ENCODE measurements at places on chromosomes 3 and 15. TPM values are rescaled to one million over a fixed set of nuclear protein-coding genes. Genes with fewer than 3 reads are reported as not detected.

DNA sequence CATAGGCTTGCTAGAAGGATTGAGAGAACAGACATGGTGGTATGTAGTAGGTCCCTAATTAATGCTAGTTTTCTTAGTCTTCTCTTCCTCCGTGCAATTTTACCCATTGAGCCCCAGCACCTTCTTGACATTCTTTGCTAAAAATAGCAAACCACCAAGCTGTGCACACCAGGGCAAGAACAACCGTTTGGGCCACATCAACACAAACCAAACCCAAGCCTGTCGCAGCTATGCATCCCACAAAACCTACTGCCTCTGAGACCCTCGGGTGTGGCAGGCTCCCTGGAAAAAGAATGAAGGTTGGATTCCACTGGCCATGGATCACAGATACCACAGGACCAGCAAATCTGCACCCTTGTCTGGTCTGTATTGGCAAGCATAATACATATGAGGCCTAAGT, 27.1 kb downstream of the HEG1 start:
- no peak for DNase-seq

DNA sequence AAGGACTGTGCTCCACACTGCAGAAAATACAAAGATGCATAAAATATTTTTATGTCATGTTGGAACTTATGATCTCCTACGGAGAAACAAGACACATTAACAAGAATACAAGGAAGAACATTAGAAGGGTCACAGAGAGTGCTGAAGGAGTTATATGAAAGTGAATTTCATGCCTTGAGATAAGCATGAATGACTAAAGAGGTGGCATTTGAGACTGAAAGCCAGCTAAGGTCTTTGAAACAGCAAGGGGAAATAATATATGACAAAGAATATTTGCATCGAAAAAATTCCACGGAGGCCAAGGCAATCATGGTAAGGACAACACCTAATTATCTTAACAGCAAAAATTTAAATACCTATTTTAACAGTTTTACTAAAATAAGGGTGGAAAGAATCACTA, 12.5 kb downstream of the GSK3B start:
- DNase-seq = no peak

GRCh38 chr3:67497746-67498145, 156.7 kb downstream of the SUCLG2 start:
- DNase-seq = no peak

DNA sequence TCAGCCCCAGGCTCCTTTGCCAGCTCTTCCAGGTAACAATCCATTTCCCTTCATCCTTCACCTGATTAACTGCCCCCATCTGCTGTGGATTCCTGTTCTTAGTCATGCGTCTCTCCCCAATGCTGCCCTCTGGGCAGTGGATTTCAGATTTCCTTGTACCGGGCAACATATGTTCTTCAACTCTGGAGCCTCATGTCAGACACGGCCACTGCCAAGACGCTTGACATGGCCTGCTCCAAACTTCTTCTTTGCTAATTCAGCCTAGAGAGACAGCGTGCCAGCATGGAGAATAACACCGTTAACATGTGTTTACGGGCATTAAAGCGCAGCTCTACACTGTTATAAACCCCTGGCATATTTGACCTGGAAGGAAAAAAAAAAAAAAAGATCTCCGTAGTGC, 1035.1 kb upstream of the NR2F2 start:
- no peak for DNase-seq

GRCh38 chr15:93932164-93932776, 299.1 kb upstream of the MCTP2 start:
- DNase-seq = no peak

DNA sequence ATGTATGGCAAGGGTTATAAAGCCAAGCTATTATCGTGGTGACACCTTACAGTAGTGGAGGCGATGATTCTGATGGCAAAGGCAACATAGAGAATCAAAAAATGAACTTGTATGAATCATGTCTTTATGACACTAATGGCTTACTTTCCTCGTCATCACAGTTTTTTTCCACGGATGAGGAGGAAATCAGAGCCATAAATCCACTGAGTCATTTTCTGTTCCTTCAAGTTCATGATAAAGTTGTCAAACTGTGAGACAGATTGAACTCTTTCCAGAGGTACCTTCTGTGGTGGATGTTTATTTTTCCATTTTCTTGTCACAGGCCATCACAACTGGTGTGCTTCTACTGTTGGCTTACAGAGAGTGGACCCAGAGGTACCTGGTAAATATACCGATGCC, 8.5 kb downstream of the TMEM212 start:
- DNase-seq = no peak

GRCh38 chr15:38826880-38827279, 262.3 kb upstream of the RASGRP1 start:
- DNase-seq = no peak

- DNase-seq = no peak
Observed at GRCh38 chr3:51700403-51700802, 6.5 kb upstream of the GRM2 start.

- no peak for DNase-seq
Observed at GRCh38 chr3:4394048-4394447, 73.0 kb downstream of the SUMF1 start.

DNA sequence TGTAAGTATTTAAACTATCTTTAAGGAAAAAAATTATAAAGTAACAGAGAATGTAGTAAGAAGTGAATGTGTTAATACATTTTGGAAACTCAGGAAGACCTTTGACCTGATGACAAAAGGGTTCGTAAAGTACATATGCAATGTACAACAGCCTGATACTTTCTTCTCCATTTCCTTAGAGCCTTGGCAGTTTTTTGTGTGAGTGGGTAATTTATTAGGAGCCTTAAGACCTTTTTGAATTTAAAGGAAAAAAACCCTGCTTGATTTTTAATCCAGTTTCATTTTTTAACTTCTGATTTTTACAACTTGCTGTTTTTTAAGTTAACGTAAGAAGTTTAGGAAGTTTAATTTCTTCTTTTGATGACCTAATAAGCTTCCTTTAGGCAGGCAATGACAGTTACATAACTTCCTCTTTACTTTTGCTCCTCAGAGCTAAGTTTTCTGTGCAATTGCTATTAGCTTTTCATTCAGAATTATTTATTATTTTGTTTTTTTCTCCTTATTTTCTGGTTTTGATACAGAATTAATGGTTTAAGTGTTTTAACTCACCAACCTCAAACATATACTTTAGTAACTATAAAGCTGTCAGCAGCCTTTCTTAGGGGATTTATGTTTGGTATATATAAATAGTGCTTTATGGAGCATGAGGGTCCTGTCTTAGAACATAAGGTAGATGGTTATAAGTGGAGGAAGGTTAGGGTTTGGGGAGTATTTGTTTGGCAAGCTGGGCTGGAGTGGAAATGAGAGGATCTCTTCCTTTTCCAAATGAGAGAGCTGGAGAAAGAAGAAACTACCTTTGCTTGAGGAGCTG, 35.2 kb downstream of the ARMC8 start:
- no peak for DNase-seq

DNA sequence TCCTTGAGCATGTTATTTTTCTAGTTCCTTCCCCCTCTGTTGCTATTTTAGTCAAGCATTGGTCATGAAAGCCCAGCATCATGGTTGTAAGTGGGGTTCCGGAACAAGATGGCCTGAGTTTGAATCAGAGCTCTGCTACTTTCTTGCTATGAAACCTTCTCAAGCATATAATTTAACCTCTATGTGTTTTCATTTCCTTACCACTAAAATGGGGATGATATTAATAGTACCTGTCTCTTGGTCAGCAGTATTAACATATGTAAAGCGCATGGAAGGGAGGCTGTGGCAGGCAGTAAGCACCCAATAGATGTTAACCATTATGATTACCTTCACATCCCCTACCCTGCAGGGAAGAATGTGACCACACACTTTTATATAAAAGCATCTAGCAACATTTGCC, 14.3 kb upstream of the SPRED1 start:
- DNase-seq = no peak

GRCh38 chr15:67383899-67384298, 129.3 kb downstream of the IQCH start:
- DNase-seq = no peak

DNA sequence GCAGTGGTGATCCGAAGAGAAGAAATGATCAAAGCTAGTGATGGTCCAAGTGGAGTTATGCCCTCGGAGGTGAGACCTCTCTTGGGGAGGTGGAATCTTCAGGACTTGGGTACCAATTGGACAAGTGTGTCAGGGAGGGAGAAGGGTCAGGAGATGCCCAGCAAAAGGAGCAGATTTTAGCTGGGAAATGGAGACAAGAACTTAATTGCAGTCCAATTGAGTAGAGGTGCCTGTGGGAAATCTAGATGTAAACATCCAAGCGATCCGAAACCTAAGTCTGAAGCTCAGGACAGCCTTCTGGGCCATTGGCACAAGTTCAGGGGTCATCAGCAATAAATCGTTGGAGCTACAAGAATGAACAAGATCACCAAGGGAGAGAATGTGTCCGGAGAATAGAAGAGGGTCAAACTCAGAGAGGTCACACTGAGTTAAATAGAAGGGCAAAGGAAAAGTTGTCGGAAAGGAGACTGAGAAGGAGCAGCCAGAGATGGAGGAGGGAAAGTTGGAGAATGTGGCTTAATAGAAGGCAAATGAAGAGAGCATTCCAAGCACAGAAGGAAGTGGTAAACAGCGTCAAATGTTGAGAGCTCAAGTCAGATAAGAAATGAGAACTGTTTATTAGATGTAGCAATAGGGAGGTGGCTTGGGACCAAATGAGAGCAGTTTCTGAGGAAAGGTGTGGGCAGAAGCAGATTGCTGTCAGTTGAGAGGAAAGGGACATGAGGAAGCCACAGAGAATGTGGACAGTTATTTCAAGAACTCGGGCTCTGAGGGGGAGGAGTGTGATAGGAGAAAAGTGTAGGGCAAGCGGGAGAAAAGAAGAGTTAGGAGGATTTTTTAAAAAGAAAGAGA, 64.2 kb upstream of the FNDC3B start:
- no peak for DNase-seq

DNA sequence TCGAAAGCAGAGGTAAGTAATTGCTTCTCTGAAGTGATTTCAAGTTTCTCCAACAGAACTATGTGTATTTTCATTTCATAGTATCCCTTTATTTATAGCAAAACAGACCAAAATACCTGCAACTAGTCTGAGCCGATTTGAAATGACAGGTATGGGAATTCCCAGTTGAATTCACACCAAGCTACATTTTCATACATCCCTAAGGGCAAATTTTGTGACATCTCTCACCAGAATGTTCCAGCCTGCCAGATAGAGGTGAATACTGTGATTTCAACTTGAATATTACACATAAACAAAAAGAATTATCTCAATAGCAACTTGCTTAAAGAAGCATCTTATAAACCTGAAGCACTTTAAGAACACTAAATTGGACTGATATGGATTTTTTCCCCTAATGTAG, 235.7 kb downstream of the SLC9A9 start:
- no peak for DNase-seq

GRCh38 chr3:67076607-67077006, 78.5 kb downstream of the KBTBD8 start:
- DNase-seq = no peak

GRCh38 chr3:73781541-73781940, 156.8 kb upstream of the PDZRN3 start:
- DNase-seq = peak; percentile 6

- peak; percentile 48 for DNase-seq
Observed at GRCh38 chr15:74799856-74800558, 12.6 kb upstream of the LMAN1L start.

DNA sequence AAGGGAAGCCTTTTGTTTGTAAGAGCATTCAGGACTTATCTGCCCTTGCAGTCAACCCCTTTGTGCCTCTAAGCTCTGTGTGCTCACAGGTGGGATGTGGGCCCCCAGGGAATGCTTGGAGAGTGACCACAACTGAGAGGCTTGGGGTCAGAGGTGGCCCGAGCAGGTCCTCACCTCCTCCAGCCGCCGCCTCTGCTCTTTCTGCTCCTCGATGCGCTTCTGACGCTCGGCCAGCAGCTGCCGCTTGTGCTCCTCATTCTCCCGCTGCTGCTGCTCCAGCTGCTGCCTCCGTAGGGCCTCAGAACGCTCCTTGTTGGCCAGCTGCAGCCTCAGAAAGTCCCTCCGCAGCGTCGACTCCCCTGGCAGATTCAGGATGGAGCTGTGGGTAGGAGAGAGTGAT, 130.8 kb upstream of the SLC2A2 start:
- DNase-seq = peak; percentile 77

DNA sequence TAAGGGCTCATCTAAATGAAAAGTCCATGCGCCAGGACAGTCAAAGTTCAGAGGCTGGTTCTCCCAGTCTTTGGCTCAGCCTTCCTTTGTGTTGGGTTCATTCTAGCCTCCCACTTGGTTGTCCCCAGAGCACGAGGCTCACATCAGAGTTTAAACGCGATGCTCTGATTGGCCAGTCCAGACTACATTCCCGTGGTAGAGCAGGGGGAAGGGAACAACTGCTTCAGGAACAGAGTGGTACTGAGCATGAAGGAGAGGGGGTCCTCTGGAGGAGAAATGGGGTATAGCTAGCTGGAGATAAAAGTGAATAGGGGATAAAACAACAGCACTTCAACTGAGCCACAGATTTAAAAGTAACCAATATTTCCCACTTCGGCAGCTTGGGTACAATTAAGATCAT, 32.2 kb downstream of the ANAPC13 start:
- no peak for DNase-seq

GRCh38 chr15:100261302-100262240, 80.2 kb downstream of the ADAMTS17 start:
- no peak for DNase-seq

- peak; percentile 73 for DNase-seq
Observed at GRCh38 chr3:52053307-52054304, 2.8 kb downstream of the DUSP7 start.

GRCh38 chr3:17678116-17678741, 64.2 kb downstream of the TBC1D5 start:
- DNase-seq = no peak

GRCh38 chr15:39491886-39492490, 88.9 kb upstream of the THBS1 start:
- DNase-seq = no peak

DNA sequence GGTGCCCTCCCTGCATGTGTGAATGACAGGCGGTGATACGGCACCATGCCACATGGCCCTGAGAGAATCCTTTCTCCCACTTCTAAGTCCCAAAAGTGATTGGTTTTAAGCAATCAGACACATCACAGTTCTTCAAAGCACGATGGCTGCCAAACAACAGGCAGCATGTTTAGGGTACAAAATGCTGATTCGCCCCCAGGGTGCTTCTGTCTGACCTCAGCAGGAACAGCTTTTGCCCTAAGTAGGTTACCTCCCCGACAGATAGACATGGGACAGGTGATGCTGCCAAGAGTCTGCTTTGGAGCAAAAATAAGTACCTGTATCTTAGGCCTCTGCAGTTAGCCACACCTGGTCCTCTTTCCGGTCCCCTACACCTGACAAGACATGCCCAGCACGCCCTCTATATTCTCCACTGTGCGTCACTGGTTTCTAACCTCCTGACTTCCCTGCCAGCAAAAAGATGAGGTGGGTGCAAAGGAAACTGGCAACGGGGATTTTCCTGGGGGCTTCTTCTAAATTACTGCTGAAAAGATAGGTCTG, 549.8 kb downstream of the FOXP1 start:
- DNase-seq = no peak

- DNase-seq = no peak
Observed at GRCh38 chr3:160613661-160614060, 48.3 kb upstream of the KPNA4 start.

SH2D7 gene
- total RNA-seq = not detected

PLCB2 gene
- 11.8 TPM for total RNA-seq

APOD gene
- total RNA-seq = 292 TPM

GOLGA8T gene
- total RNA-seq = not detected

RAF1 gene
- total RNA-seq = 96.7 TPM

WNT7A gene
- total RNA-seq = 9.2 TPM

AGTR1 gene
- 0.24 TPM for total RNA-seq

INKA1 gene
- 5.8 TPM for total RNA-seq

EPHA3 gene
- total RNA-seq = 13.0 TPM

SOX2 gene
- 79.3 TPM for total RNA-seq

ANKUB1 gene
- not detected for total RNA-seq

All from dorsolateral prefrontal cortex (tissue), 122 donors.